ENCODE measurements at places on chromosomes 7 and 10.

DNA sequence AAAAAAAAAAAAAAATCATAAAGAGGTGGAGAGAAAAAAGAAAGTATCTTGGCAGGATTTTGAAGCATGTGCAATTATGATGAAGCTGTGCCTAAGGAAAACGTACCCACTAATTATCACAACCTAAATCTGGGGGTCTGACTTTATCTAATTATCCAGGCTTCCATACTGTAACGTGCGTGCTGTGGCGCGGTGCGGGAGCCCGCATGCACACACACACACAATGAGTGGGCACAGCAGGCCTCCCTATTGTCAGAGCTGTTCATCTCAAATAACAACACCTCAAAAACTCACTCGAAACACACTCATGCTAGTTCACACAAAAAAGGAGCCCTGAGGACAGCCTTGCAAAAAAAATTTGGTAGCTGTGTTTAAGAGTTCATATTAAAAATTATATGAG is 31.9 kb downstream of the BEND7 start:
- DNase-seq: no peak

- no peak for DNase-seq
Measured at GRCh38 chr7:11970132-11970531, 138.1 kb upstream of the THSD7A start.

- no peak for DNase-seq
Measured at GRCh38 chr10:69418052-69418752, 1.5 kb upstream of the TACR2 start.

DNA sequence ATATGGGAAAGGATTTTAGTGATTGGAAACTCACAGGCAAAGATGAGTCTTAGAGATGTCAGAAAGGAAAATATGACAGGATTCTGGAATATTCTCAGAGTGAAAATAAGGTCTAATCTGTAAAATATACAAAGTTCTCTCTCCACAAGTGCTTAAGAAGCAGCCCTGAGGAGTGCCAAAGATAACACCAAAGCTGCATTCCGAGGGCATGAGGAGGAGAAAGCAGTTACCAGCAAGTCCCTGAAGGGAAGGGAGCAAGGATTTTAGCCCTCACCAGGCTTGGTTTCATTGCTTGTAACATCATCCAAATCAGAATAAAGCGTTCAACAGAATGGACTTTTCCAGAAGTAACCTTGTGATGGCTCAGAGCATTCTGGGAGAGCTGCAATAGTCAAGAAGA is 31.4 kb upstream of the DLX6 start:
- DNase-seq: no peak

DNA sequence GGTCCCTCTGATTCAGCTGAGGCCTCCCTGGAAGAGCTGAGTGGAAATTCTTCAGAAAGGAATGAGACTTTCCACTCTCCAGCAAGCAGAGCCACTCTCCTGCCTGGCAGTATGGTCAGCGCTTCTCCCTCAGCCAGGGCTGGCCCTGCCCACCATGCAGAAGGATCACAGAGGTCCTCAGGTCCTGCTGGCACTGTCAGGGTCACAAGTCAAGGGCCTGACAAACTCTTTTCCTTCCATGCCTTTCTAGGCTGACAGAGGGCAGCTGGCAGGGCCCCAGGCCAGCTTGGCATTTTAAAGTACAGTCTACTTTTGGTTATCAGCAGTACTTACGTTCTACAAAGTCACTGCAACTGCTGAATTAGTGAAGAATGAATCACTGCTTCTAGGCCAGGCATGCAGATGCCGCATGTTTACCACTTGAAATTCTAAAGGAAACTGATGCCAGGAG is 119.3 kb upstream of the FRMD4A start:
- no peak for DNase-seq

GRCh38 chr7:142855756-142856564 is 1.1 kb downstream of the EPHB6 start:
- DNase-seq: no peak

GRCh38 chr10:90587081-90587491 is 270.8 kb downstream of the HTR7 start:
- DNase-seq: no peak
